Stimulated activated CD4-positive, alpha-beta T cell treated with anti-CD3 and anti-CD28 coated beads, Interleukin-1b, Interleukin-23, amount 100 ng/mL, for 1 hour (primary cell): ENCODE measurements at places on chromosomes 5 and 9.

- DNase-seq: no peak
These were observed 297.6 kb downstream of the KDM4C start for GRCh38 chr9:7055171-7055903.

GRCh38 chr9:70205366-70206020 is 53.3 kb upstream of the SMC5 start:
- no peak for DNase-seq

GRCh38 chr9:69207503-69207902 is 33.4 kb downstream of the TJP2 start:
- no peak for DNase-seq

GRCh38 chr9:21810388-21810787 is 8.0 kb downstream of the MTAP start:
- no peak for DNase-seq

DNA sequence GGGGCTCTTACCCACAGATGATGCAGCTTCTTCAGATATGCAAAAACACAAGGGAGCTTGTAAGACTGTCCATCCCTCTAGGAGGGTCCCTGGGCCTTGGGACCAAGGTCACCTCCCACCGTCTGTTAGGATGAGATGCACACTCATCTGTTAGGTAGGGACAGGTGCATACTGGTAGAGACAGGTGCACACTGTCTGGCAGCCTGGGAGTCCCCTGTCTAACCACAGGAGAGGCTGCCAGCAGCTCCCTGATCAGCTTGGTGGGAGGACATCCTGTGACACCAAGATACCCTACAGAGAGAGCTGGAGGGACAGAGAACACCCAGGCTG is 13.2 kb downstream of the TSPAN17 start:
- DNase-seq: no peak

DNA sequence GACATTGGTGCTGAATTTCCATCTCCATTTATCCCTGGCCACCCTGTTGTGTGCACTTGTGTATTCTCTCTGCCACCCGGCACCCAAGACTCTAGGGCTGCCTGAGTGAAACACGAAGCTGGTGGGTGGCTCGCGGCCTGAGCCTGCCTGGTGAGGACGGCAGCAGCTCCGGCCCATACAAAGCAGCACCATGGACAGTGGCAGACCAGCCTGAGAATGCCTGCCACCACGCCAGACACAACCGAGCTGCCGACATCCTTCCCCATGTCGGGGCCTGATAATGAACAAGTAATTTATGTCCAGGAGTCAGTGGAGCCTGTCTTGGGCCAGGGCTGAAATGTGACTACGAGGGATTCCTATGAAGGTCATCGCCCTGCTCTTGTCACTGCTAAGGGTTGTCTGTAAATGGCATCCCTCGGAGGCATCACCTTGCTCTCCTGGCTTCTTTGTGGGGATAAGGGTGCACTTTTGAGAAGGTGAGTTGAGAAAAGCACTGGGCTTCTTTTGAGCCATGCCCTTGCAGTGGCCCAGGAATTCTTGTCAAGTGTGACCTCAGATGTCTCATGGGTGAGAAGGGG is 175.7 kb downstream of the MELK start:
- no peak for DNase-seq

- no peak for DNase-seq
These were observed 75.2 kb downstream of the TENT4A start for GRCh38 chr5:6788439-6788838.

GRCh38 chr9:2015581-2016407 is 647 bp downstream of the SMARCA2 start:
- no peak for DNase-seq

DNA sequence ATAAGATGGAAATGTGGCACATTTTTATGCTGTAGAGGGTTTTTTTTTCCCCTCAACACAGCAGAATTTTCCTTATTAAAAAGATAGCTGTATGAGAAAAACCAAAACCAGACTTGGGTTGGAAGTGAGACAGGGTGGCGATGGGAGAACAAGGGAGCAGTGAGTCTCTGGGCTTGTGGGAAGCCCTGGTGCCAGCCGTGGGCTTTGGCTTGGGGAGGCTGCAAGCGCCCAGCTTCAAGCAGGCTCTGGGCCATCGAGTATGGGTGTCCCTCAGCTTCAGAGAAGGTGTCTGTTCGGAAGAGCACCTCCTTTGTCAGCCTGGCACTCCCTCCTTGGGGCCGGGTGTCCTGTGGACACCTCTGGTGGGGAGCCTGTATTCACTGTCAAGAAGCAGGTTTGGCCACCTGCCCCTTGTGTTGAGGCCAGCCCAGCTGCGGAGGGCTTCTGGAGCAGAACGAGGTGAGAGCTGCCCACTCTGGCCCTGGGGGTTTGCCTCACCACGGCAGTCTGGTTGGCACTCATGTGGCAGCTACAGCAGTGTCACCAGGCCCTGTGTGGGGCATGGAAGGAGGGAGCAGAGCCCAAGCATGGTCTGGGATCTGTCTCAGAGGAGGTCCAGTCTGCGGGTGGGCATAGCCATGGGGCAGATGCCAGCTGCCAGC is 37.6 kb upstream of the ANGPTL2 start:
- DNase-seq: no peak

GRCh38 chr9:23663536-23663935 is 162.5 kb downstream of the ELAVL2 start:
- DNase-seq: no peak

- no peak for DNase-seq
These were observed 3.2 kb upstream of the RAPGEF1 start for GRCh38 chr9:131743096-131743495.

- DNase-seq: peak; percentile 12
These were observed 55.7 kb downstream of the TSSK1B start for GRCh38 chr5:113378959-113379541.

DNA sequence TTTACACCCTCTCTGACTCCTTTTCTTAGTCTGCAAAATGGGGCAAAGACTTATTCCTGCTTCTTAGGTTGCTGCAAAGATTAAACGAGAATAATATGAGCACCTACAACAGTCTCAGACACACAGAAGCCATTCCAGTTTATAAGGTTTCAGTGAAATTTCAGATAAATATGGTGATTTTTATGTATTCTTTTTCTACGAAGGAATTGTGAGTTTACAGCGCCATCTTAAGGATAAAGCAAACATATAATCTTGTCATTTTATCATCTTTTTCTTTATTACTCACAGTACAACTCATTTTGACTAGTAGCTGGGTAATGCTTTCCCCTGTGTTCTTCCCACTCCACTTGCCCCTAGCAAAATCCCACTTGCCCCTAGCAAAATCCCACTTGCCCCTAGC is 29.2 kb upstream of the SMC5 start:
- no peak for DNase-seq

- no peak for DNase-seq
These were observed at the start of gene PCDH12 for GRCh38 chr5:141958113-141958512. Gene PCDH12, minus strand, starts transcription at chr5:141958202. Its CDS starts 351 bp downstream, at chr5:141957851.

- no peak for DNase-seq
These were observed 26.1 kb upstream of the MACIR start for GRCh38 chr5:103232393-103232999.

- no peak for DNase-seq
These were observed 43.6 kb upstream of the PCSK1 start for GRCh38 chr5:96476654-96477053.

- DNase-seq: no peak
These were observed 720.6 kb downstream of the SEMA5A start for GRCh38 chr5:8825139-8825757.

DNA sequence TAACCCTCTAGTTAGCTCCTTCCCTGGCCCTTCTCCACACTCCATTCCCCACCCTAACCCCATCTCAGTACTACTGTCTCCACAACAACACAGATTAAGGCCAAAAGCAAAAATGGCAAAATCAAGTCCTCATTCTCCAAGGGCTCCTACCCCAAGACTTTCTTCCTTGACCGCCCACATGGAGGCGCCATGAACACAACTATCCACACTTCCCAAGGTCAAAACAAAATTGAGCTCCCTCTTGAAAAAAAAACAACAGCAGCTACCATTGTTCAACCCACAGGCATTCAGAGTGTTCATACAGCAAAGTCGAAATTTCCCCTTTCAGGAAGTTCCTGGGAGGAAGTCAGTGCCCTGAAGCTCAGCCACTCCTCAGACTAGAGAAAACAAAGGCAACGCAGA is 54.4 kb downstream of the GNAQ start:
- DNase-seq: no peak

GRCh38 chr5:128777052-128777451 is 188.2 kb upstream of the SLC27A6 start:
- DNase-seq: no peak

DNA sequence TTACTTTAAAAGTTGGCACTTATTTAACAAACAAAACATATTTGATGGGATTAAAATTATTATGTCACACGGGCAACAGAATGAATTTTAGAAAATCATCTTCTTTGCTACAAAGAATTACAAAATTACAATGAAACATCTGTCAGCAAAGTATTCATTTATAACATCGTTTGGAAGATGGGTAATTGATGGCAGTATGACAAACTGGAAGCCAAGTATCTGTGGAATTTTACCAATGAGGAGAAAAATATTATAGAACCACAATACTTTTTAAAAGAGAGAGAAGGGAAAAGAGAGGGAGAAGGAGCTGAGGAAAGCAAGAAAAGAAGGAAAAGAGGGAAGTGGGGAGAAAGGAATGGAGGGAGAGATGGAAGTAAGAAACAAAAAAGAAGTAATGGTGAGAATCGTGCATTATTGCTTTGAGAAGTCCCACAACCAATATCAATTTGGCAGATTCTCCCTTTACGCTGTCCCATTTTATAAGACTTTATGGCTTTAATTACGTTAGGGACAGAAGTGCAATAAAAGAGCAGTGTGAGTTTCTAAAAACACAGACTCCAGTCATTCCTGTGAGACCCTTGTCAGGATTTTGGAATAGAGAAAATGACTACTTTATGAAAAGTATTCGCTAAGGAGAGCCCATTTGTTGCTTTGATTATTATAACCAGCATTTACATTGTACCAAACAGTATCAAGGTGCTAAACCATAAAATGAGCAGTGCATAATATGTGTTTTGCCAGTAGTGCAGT is 76.7 kb downstream of the LURAP1L start:
- no peak for DNase-seq

DNA sequence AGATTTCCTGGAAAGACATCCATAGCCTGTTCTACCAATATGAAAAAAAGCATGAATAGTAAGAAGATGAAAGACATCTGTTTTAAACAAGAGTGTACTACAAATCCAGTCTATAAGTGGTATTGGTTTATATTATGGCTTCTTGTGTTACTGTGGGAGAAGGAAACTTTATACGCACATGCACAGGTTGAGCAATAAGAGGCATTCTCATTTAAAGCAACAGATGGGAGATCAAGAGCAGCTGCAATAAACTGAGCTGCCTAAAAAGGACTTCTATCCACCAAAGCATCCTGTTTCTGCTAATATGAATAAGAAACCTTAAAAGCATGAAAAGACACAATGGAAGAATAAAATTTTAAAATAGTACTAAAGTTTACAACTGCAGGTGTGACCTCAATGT is 8.6 kb upstream of the PCDHB1 start:
- DNase-seq: no peak

DNA sequence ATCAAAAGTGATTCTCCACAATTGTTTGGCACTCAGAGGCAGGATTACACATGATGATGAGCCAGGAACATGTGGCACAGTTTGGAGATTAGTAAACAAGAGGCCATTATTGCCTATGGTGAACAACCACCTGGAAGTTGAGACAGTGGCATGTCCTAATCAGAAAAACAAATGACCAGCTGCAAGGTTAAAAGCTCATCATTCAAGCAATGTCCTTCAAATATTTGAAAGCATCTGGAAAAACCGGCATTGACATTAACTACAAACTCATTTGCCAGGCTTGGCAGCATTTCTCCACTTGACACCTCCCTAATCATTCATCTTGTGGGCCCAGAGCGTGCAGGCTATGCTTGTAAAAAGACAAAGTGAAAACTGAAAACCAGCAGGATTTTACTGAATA is 80.6 kb upstream of the MEGF10 start:
- no peak for DNase-seq

DNA sequence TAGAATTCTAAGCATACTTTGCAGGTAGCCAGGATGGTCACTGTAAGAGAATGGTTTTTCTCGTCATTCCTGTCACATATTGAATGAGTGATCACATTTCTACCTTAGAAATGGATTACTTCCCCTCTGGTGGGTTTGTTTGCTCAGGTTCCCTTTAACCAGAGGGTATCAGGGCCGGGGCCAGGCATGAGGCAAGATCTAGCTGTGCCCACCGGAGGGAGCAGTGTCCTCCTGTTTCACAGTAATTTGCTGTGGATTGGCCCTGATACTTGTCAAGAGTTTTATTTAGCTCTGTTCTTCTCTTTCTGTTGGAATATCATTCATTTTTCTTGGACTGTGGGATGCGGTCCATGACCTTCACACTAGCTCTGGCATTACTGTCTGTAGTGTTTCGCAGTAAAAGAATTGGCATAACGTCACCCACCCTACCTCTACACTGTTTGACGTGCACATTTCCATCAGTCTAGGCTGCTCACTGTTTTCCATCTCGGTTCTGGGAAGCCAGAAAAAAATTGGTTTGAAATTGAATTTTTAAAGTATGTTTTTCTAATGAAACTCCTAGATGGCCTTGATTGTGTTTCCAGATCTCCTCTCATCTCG is 42.4 kb upstream of the ZBED3 start:
- no peak for DNase-seq

DNA sequence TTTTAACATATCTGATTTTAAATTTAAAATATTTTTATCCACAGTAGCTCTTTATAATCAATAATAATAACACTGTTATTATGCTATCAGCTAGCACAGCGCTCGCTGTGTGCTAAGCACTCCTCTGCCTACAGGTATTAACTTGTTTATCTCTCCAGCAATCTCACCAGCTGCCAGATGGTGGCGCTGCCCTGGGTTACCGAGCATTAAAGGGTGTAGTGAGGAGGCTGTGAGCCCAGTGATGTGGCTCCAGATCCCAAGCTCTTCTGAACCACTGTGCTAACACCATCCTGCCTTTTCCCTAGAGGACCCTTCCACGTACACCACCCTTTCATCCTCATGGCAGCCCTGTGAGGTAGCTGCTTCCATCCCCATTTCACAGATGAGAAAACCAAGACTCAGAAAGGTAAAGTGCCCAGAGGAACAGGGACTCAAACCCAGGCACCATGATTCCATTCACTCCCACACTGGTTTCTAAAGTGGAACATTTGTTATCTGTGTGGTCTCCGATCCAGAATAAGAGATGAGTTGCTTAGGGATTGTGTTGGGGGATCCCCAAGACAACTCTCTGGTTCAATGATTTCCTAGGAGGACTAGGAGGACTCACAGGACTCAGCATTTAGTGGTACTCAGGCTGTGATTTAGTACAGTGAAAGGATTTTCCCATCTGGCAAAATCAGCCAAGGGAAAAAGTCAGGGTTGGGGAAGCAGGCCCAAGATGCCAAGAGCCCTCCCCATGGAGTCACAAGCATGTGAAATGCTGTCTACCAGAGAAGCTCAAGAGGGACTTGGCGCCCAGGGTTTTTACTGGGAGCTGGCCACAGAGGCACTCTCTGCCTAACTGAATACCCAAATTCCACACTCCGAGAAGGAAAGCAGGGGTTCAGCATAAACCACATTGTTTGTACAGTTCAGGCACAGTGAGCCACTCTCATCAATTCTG is 7.0 kb downstream of the IGFBPL1 start:
- no peak for DNase-seq
